Calu3 (cell line): ENCODE measurements at places on chromosomes 3 and 15.

GRCh38 chr3:187267306-187267705 lies 24.2 kb downstream of the MASP1 start:
- no peak for DNase-seq

DNA sequence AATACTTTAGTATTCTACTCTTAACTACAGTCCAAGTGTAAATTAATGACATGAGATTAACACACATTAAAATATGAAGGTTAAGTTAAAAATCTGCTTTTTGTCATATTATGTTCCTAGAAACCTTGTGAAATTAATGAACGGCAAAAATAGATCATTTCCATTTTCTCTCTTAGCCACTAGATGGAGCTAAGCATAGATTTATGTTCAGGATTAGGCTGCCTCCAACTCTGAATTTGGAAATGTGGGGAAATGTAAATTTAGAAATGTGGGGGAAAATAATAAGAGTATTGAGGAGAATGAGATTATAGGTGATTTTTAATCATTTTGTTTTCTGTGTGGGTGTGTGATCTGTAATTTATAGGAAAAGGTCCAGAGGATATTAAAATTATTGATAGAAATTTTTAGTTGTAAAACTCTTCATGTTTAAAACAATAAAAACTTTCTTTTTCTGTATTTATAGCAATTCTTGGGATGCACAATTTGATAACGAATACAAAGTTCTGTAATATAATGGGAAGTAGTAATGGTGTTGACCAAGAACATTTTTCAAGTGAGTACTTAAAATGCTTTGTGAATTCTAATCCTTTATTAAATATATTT lies 59.2 kb downstream of the TMOD3 start:
- no peak for DNase-seq

GRCh38 chr15:31828594-31828993 lies 201.7 kb upstream of the CHRNA7 start:
- DNase-seq, result no peak

- no peak for DNase-seq
These were observed 37.9 kb downstream of the ADIPOQ start for GRCh38 chr3:186880406-186880805.

DNA sequence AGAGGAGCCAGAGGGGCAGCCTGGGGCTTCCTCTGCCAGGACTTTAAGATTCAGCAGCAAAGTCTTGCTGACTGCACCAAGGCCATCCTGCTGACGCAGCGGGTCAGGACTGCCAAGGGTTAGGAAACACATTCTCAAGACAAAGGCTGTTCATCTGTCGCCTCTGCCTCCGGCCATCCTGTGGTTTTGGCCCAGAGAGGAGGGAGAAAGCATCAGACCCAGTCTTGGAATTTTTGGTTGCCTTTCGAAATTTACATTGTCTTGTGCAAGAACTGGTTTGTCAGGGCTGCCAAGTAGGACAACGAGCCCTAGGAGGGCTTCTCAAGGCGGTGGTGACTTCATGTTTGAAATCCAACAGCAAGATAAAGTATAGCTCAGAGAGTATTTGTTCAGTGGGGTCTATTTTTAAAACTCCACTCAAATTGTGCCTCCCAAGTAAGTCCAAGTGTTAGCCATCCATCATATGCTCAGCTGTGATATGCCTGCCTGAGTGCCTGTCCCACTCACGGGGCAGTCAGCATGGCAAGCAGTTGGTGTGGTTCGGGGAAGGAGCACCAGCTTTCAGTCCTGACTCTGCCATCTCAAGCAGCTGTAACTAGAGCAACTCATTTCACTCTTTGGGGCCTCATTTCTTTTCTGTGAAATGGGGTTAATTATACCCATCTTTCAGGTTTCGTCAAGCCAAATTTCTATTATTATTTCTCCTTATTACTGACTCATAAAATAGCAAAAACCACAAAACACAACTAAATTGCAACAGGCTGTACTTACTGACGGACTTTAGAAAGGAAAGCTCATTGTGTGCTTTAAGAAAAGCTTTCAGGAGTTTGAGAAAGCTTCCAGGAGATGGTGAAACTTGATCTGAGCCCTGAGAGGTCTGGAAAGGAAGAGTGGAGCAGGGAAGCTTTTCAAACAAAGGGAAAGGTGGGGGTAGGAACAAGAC lies 42.4 kb upstream of the RHO start:
- DNase-seq, result no peak
